Small intestine (tissue), 16 donors: ENCODE measurements at places on chromosomes 16 and 17.
A peak's percentile ranks its signal among the peaks of the same experiment; 100 is the strongest.

GRCh38 chr17:2400877-2401425 is at the start of gene MNT:
Gene MNT, minus strand, starts transcription at chr17:2401060. Its CDS starts 348 bp downstream, at chr17:2400712.
- peak; percentile 96 for DNase-seq

DNA sequence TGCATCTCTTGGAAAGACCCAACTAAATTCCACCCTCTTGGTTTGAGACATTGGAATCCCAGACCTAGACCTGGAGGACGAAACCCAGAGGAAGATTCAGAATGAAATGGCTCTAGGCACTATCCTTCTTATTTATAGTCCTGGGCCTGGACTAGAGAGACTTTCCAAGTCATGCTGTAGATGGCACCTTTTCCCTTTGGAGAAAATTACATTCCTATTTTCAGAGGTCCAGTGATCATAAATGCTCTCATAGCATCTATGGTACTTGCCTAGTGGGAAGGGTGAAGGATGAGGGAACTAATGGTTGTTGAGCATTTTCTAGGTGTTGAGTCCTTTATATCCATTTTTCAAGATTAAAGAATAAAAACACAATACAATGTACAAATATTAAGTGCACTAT is 37.1 kb downstream of the SPACA3 start:
- no peak for DNase-seq

GRCh38 chr17:64051153-64051552 is 30.7 kb upstream of the ICAM2 start:
- DNase-seq = no peak

GRCh38 chr17:27532269-27533263 is 76.3 kb downstream of the KSR1 start:
- DNase-seq = peak; percentile 40

GRCh38 chr17:73645050-73645871 is 1.0 kb upstream of the SDK2 start:
- peak; percentile 57 for DNase-seq

DNA sequence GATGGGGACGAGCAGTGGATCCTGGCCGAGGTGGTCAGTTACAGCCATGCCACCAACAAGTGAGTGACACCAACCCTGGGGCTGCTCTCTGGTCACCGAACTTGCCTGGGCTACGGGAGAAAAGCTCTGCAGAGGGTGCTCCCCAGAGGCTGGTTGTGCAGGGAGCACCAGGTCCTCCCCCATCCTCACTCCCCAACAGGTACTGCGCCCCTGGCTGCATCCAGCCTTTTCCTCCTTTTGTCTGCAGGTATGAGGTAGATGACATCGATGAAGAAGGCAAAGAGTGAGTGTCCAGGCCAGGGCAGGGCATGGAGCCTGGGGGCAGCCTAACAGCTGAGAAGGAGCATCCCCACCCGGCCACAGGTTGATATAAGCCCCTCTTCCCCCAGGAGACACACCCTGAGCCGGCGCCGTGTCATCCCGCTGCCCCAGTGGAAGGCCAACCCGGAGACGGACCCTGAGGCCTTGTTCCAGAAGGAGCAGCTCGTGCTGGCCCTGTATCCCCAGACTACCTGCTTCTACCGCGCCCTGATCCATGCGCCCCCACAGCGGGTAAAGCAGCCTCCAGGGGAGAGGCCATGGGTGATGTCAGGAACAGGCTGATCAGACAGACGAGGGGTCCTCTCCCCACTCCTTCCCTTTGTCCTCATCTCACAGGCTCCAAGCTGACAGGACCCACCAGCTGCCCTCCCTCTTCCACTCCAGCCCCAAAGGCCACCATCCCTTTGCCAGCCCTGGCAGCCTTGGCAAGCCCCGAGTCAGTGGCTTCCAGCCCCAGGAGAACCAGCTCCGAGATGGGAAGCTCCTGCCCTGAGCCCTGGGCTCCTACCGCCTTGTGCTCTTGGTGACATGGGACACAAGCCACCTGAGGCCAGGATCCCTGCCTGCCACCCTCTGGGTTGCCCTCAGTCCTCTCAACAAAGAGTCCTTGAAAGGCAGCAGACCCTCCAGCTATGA is 6.2 kb downstream of the SULT1A2 start:
- no peak for DNase-seq

GRCh38 chr17:17641621-17642409 is 39.4 kb upstream of the RAI1 start:
- peak; percentile 86 for DNase-seq

DNA sequence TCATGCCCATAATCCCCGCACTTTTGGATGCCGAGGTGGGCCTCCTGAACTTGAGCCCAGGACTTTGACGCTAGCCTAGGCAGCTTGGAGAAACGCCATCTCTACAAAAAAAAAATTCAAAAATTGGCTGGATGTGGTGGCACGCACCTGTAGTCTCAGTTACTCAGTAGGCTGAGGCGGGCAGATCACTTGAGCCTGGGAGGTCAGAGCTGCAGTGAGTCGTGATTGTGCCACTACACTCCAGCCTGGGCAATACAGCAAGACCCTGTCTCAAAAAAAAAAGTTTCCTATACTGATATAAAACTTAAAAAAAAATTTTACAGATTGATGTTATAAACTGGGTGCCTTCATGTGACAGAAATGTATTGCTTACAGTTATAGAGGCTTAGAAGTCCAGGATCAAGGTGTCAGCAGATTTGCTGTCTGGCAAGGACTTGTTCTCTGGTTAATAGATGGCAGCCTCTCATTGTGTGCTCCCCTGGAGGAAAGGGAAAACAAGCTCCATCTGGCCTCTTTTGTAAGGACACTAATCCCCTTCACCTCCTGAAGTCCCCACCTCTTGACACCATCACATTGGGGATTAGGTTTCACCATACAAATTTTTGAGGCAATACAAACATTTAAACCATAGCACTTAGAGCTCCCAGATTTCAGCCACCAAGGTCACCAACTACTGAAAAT is 8.5 kb upstream of the CES3 start:
- DNase-seq = no peak

- no peak for DNase-seq
These were observed 3.3 kb downstream of the GRN start for GRCh38 chr17:44348234-44348987.

GRCh38 chr17:79947351-79948031 is 88.2 kb downstream of the TBC1D16 start:
- DNase-seq = no peak

- DNase-seq = peak; percentile 18
These were observed 237.8 kb downstream of the PRKCA start for GRCh38 chr17:66540131-66540781.

DNA sequence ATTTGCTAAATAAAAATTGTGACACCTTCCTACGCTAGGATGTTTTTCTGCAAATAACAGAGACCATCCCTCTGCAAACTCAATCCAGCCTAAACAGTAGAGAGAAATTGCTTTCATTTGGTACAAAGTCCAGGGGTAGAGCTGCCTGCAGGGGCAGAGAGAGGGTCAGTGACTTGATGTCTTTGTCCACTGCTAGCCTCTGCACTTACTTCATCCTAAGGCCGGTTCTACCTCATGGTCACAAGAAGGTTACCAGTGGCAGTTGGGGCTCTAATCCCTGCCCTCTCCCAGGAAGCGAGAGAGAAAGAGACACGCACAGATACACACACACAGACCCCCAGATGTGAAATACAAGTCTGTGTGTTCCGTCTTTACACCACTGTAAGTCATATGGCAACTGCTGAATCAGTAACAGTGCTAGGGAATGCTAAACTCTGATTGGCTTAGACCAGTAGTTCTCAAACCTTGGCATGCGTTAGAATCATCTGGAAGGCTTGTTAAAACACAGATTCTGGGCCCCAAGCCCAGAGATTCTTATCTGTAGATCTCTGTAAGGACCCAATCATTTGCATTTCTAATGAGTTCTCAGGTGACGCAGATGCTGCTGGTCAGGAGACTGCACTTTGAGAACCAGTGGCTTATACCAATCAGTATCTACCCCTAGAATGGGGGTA is 13.1 kb upstream of the LPCAT2 start:
- DNase-seq = no peak

DNA sequence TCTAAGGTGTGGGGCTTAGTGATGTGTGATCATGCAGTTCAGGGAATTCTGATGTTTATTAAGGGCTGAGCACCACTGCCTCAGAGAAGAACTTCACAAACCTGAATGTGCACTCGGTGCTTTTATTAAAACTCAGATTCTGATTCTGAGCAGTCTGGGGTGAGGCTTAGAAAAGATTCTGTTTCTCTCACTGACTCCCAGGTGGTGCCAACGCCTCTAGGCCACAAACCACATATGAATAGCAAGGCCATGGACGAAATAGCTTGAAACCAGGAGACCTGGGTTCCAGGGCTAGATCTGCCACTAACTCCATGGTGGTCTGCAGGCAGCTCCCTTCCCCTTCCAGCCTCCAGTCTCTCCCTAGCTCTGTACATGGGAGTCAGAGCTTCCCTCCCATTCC is 169.1 kb downstream of the HS3ST3B1 start:
- no peak for DNase-seq

DNA sequence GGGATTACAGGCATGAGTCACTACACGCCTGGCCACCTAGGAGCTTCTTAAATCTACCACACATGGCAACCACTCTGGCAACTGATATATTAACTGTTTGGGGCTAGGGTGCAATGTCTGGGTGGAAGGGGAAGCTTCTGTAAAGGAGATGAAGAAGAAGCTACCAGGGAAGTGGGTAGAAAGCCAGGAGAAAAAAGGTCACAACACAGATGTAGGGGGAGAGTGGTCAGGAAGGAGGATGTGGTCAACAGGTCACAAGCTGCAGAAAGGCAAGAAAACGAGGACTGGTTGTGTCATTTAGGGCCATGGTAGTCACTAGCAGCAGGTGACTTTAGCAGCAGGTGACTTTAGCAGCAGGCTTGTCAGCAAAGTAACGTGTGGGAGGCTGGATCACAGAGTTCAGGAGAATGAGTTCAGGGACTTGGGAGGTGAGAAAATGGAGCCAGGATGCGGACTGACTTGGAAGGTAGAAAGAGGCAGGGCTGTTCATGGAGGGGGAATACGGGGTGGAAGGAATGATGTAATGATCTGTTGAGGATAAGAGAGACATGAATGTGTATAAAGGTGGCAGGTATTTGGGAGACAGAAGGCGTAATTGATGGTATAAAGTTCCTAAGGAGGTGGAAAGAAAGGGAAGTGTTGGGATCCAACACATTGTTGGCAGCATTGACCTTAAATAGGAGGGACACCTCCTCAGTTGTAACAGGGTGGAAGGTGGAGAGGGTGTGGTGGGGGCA is 16.3 kb upstream of the WFIKKN2 start:
- DNase-seq = no peak

DNA sequence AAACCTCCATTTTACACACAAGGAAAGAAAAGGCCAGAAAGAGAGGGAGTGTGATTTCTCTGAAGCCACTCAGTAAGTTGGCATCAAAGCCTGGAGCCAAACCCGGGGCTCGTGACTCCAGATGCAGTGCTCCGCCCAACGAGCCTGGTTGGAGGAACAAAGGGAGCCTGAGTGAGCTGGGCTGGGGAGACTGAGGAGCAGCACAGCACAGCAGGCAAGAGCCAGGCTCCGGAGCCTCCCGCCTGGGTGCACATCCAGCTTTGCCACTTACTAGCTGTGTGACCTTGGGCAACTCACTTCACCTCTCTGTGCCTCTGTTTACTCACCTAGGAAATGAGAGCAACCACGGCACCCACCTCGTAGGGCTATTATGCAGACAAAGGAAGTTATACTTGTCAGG is 5.6 kb downstream of the GSG1L start:
- DNase-seq = no peak
